ENCODE measurements at places on chromosomes 12 and 14.

DNA sequence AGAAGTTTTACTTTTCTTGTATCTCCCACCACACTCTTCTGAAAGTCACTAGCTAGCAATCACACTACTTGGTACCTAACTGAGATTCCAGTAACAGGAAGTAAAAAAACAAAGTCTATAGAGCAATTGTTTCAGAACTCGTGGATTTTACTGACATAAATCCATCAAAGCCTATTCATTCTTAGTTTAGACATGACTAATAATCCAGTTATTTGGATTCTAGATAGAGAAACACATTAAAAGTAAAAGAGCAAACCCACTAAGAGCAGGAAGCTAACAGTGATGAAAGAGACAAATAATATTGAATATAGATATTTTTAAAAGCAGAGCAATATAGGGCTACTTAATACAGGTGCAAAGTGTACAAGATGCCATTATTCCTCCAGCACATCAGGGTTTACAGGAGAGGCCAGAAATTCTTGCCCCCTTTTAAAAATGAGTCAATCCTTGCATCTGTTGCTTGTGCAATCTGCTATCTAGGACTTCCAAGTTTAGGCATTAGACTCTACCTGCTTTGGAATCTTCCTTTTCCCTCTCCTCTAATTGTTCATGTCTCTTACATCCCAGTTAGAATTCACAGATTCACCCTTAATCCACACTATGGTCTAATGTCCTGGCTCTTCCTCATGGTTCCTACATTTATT is 6.0 kb downstream of the HEATR5A start:
- DNase-seq, result no peak

- no peak for DNase-seq
Observed at GRCh38 chr14:68271913-68272391, 452.4 kb downstream of the RAD51B start.

DNA sequence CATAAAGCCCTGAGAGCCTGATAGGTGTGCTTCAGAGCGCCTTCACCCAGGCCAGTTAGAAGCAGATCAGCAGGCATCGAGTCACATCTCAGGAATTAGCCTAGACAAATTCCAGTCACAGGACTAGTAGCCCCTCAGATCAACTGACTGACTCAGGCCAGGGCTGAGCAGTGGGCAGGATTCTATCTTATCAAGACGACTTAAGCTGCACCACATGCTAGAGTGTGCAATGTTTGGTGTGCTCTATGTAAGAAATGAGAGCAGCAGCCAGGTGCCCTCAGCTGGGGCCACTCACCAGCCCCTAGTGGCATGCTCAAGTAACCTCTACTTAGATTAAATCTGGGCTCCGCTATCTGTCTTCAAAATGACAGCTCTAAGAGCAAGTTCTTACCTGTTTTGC is 19.7 kb upstream of the NGB start:
- DNase-seq, result no peak

- no peak for DNase-seq
Observed at GRCh38 chr14:31717294-31718085, 156.3 kb downstream of the NUBPL start.

DNA sequence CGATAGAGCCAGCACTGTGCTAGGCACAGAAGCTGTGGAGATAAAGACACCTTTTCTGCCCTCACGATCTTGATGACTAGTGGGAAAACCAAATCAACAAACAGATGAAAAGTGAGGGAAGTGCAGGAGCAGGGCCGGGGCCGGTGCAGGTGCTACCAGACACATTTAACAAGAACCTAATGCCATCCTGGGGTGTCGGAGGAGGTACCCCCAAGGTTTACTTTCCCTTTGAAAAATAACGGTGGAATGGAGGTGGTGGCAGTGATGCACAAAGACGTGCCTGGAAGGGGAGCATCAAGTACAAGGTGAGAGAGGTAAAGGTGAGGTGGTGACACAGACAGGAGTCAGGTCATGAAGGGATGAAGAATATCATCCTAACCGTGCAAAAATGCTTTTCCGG is 22.1 kb downstream of the SLC6A13 start:
- no peak for DNase-seq

DNA sequence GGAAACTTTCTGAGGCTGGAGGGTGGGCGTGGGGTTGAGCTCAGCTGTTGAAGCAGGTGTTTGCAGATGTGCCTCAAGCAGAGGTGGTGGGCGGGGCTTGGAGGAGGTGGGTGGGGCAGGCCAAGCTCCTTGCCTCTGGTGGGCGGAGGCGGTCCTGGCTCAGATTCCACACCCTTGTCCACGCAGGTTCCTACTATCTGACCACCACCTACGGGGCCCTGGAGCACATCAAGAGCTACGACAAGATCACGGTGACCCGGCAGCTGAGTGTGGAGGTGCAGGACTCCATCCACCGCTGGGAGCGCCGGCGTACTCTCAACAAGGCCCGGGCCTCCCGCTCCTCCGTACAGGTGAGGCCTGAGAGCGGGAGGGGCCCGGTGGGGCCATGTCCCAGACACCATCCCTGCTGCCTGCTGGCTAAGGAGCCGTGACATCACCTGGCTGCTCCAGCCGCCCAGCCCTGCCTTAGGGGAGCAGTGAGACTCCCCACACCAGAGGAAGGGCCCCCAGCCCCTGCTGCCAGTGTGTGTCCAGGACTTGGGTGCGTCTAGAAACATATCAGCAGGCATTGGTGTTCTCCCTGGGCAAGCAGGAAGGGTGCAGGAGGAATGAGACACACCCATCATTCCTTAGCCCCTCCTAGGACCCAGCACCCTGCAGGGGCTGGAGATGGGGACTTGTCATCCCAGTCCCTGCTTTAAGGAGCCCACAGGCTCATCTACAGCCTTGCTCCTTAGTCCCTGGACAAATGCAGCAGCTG is 63.4 kb downstream of the LGMN start:
- no peak for DNase-seq

GRCh38 chr14:56659964-56660551 is 80.5 kb downstream of the TMEM260 start:
- DNase-seq, result peak; percentile 39

DNA sequence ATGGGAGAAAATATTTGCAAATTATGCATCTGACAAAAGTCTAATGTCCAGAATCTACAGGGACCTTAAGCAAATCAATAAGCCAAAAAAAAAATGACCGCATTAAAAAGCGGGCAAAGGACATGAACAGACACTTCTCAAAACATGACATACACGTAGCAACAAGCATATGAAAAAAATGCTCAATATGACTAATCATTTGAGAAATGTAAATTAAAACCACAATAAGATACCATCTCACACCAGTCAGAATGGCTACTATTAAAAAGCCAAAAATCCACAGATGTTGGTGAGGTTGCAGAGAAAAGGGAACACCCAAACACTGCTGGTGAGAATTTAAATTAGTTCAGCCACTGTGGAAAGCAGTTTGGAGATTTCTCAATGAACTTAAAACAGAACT is 16.1 kb downstream of the PAWR start:
- no peak for DNase-seq

- no peak for DNase-seq
Observed at GRCh38 chr12:29863665-29864064, 79.9 kb upstream of the TMTC1 start.

- no peak for DNase-seq
Observed at GRCh38 chr12:130959632-130960031, 5.9 kb downstream of the ADGRD1 start.

GRCh38 chr14:69796797-69797500 is at the start of gene SLC10A1:
Gene SLC10A1 (minus strand): TSS chr14:69797241. CDS start chr14:69797155, 86 bp downstream.
- DNase-seq, result no peak

DNA sequence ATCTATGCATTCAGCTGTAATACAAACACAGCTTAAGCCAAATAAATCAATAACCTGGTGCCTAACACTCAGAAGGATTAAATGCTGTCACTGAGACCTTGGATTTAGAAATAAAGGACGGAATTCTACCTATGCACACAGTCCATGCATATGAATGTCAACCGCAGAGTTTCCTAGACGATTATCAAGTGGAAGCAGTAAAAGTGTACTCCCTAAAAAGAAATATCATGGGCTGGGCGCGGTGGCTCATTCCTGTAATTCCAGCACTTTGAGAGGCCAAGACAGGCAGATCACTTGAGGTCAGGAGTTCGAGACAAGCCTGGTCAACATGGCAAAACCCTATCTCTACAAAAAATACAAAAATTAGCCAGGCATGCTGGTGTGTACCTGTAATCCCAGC is 188.2 kb upstream of the DYRK2 start:
- no peak for DNase-seq

DNA sequence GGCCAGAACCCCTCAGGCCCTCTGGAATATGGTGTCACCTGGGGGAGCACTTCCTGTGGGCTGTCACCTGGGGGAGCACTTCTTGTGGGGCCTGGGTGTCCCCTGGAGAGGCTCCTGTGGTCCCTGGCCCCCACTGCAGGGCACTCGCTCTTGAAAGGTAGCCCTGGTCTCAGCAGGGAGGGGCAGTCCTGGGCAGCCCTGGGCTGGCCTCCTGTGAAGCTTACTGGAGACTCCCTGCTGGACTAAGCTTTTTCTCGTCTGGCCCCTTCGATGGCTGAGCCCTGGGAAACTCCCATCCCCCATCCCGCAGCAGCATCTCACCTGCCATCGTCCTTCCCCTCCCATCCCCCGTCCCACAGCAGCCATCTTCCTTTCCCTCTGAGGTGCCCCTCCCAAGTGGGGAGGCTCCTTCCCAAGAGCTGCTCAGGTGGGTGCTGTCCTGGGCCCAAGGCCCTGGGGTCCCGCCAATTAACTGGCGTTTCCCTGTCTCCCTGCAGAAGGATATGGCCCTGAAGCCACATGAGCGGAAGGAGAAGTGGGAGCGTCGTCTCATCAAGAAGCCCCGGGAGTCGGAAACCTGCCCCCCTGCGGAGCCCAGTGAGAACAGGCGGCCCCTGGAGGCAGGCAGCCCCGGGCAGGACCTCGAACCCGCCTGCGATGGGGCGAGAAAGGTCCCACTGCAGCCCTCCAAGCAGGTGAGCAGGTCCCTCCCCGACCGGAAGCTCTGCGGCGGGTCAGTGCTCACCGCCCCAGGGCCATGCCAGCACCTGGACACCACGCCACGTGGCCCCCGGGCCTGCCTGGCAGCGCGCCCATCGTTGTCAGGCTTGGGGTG is 17.9 kb downstream of the FBRSL1 start:
- no peak for DNase-seq

- DNase-seq, result no peak
Observed at GRCh38 chr12:3553221-3553620, 62.2 kb downstream of the PRMT8 start.

DNA sequence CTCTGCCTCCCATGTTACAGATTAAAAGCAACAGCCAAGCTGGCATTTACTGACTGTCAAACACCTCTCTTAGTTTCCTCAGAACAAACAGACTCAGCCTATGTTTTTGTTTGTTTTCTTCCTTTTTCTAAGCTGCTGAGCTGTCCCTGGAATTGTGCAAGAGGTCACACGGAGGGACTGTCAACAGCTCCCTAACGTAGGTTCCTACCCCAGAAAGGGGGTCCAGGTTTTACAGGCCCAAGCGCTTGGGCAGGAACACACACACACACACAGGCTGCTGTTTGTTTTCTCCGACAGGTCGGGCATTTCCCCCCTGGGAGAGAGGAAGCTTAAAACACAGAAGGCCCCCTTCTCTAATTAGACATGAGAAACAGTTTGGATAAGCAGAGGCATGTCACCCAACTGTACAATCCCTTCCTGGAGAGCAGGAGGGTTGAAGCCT is 739.6 kb upstream of the TBX3 start:
- DNase-seq, result peak; percentile 47

DNA sequence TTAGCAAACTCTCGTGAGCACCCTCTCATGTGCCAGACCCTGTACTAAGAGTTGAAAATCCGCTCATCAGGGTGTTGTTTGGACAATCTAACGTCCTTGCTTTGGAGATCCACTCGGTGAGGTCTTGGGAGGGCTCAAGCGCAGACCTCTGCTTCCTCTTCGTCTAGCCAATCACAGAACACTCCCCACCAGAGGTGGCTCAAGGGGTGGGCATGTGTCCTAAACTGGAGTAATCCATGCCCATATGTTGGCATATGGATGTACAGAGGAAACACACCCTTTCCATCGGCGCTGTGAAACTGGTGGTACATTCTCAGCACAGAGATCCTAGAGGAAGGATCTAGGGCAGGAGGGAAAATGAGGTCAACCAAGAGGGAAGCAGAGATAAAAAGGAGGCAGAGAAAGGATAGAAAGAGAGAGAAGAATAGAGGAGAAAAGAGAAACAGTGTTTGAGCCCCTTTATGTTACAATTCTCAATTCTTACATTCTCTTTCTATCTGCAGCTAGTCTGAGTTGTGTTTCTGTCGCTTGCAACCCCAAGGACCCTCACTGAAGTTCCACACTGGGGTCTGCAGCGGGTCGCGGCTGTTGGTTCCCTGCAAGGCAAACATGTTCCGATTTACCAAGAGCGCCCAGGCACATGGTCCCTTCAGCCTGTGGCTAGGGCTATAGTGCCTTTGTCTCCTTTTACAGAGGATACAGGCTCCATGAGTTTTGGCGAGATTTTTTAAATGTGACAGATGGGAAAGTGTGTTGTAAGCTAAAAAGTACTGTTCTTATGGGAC is 40.5 kb downstream of the DLK1 start:
- DNase-seq, result no peak

GRCh38 chr12:71973687-71974086 is 35.0 kb downstream of the TPH2 start:
- no peak for DNase-seq

GRCh38 chr12:63930971-63931370 is 86.5 kb downstream of the SRGAP1 start:
- DNase-seq, result no peak

DNA sequence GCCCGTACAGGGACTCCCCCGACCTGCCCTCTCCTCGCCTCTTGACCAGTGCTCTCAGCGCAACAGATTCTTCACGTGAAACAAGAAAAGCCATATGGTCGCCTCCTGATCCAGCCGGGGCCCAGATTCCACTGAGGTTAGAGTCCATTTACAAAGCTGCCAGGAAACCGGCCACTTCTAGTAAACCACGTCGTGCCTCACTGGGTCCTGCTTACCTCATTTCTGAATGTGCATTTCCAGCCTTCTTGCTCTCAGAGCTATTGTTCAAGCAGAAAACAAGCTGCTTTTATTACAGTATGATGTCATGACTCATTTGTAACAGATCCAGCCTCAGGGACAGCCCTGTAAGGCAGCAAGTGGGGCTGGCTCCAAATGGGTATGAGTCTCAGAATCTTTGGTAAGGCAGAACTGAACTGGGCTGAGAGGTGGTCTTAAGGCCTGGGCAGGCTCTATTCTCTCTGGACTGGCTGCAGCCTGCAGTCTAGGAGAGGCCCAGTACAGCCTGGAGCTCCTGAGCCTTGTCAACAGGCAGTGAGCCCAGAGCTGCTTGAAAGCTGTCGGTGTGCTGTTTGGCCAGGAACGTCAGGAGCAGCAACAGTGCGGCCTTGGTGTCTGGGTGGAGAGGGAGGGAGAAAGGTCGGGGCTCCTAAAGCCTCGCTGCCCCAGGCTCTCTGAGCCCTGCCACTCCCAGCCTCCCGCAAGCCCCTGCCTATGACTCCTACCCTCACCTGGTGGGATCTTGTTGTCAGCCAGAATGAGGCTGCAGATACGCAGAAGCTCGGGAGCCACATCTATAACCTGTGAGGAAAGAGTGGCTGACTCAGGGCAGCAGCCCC is 8.3 kb downstream of the REC8 start:
- peak; percentile 12 for DNase-seq

- no peak for DNase-seq
Observed at GRCh38 chr12:106986135-106986534, 811 bp downstream of the MTERF2 start.
